NCI-H2029 (cell line): ENCODE measurements at places on chromosomes 7 and 10.

DNA sequence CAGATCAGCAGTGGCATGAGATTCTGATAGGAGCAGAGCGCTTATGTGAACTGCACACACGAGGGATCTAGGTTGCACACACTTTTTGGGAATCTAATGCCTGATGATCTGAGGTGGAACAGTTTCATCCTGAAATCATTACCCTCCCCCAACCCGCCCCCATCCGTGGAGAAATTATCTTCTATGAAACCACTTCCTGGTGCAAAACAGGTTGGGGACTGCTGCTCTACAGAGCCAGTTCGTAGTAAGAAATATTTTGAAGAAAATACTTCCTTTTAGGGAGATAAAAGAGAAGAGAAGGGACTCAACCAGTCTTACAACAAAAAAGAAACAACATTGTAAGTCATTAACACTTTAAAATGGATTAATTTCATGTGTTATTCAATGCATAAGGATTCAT lies 1308.2 kb downstream of the GATA3 start:
- no peak for DNase-seq

- DNase-seq, result no peak
Observed at GRCh38 chr10:61262486-61263261, 190.5 kb downstream of the TMEM26 start.

- no peak for DNase-seq
Observed at GRCh38 chr10:17075533-17076359, 53.9 kb downstream of the CUBN start.

DNA sequence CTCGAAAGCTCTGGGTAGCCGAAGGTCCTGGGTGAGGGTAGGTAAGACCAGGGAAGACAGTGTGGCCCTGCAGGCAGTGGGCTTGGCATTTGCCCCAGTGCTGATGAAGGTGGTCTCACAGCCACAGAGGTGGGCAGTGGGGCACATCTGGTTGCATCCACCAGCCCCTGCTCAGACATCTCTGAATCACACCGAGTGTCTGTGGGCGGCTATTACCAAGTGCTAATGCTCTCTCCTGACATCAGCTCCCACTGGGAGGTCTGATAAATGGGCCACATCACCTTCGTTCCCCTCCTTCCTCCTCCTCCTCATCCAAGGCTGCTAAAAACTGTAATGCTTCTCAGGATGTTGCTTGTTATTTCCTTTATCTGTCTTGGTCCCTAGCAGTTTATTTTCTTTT lies 330.9 kb upstream of the COBL start:
- DNase-seq, result no peak

- DNase-seq, result no peak
Observed at GRCh38 chr10:73925539-73925938, 14.6 kb downstream of the PLAU start.

DNA sequence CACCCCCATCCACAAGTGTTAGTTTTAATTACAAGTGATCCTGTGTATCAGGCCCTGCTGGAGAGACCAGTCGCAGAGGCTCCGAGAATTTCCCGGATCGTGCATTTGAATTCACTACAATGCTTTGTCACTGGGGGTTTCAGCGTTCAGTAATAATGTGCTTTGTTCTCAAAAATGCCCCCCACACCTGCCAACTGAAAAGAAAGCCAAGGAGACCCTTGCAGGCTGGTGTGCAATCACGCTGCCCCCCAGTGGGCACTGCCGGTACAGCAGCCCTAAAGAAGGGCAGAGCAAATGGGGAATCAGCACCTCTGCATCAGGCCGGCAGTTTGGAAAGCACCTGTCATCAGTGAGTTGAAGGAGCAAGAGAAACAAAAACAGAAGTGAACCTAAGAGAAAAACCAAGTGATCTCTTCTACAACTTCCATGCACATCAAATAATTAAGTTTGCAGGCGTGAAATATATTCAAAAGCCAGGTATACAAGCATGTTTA lies 177.6 kb downstream of the PARD3 start:
- no peak for DNase-seq

DNA sequence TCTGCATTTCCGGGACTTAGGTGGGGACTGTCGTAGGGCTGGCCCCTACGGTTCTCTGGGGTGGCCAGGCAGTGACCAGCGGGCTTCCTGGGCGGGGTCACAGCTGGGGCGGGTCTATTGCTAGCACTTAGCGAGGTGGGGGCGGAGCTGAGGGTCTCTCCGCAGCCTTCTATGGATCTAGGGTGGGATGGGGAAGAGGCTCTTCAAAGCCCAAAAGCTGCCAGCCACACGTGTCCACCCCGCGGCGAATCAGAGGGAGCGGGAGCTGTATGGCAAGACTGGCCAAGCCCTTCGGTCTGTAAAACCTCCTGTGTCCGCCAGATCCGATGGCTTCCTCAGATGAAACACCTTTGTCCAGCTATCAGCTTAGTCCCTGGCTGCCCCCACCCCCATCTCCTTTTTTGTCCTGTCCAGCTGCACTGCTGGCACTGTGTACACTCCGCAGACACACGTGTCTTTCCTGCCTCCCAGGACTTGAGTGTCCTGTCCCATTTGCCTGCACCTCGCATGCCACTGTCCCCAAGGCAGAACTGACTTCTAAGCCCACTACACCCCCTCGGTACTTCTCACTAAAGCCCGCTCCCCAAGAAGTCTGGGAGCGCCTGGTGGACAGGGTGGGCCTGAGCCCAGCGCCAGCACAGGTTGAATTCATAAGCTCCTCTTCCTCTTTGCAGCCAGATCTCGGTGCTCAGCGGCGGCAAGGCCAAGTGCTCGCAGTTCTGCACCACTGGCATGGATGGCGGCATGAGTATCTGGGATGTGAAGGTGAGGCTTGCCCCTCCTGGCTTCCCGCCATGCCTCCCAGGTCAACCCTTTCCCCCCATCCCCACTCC lies 14.8 kb downstream of the PDAP1 start:
- DNase-seq, result peak; percentile 65

- no peak for DNase-seq
Observed at GRCh38 chr7:84393786-84394185, 199.2 kb upstream of the SEMA3A start.

DNA sequence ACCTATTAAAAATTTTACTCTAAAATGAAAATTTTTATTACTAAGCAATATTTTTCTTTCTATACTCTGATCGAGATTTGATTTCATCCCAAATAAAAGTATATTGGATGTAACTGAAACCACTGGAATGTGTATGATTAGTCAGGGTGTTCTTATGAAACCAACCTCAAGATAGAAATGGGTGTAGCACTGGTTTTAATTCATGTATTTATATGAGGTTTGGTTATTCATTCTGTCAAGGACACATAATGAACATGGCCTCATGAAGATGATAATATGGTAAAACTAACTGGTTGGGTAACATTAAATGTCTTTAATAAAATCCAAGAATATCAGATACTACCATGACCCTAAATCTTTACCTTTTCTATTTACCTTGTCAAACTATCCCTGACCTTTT lies 197.7 kb downstream of the SEMA3A start:
- no peak for DNase-seq

GRCh38 chr10:90587081-90587491 lies 270.8 kb downstream of the HTR7 start:
- DNase-seq, result no peak

GRCh38 chr10:3421537-3422257 lies 249.1 kb upstream of the PITRM1 start:
- no peak for DNase-seq

- DNase-seq, result no peak
Observed at GRCh38 chr10:78802866-78803265, 265.9 kb upstream of the ZMIZ1 start.

DNA sequence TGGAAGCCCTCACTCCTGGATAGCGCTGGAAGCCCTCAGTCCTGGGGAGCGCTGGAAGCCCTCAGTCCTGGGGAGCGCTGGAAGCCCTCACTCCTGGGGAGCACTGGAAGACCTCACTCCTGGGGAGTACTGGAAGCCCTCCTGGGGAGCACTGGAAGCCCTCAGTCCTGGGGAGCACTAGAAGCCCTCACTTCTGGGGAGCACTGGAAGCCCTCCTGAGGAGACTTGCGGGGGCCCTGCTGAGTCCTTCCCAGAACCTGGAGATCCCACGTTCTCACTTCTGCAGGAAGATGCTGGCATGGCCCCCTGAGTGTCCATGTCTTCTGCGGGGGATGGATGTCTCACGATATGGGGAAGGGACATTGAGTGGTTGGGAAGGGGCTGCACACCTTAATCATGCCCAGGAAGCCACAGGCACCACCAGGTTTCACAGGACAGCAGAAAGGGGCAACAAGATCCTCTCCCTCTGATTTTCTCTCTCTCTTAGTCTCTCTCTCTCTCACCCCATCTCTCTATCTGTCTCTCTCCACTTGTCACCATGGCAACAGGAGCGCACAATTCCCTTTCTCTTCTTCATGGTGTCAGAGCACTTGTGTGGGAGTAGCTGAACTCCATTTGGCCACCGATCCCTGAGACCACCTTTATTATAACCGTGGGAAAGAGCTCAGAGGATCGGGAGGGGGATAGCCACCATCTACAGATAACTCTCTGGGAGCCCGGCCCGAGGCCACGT lies 267.0 kb downstream of the TCERG1L start:
- DNase-seq, result no peak

GRCh38 chr10:5814110-5815107 lies 1.2 kb upstream of the GDI2 start:
- DNase-seq, result no peak

GRCh38 chr10:131022981-131023380 lies 288.5 kb downstream of the TCERG1L start:
- no peak for DNase-seq

GRCh38 chr10:74502963-74503608 lies 323.3 kb upstream of the KAT6B start:
- DNase-seq, result no peak

GRCh38 chr7:21107101-21107500 lies 320.4 kb upstream of the SP8 start:
- no peak for DNase-seq

GRCh38 chr7:117169907-117170306 lies 153.0 kb downstream of the WNT2 start:
- peak; percentile 23 for DNase-seq

GRCh38 chr7:43398831-43399230 lies 184.1 kb upstream of the STK17A start:
- DNase-seq, result no peak

GRCh38 chr10:11851910-11852309 lies 28.8 kb downstream of the PROSER2 start:
- no peak for DNase-seq

GRCh38 chr10:35639021-35639727 lies 2.9 kb downstream of the FZD8 start:
- no peak for DNase-seq

DNA sequence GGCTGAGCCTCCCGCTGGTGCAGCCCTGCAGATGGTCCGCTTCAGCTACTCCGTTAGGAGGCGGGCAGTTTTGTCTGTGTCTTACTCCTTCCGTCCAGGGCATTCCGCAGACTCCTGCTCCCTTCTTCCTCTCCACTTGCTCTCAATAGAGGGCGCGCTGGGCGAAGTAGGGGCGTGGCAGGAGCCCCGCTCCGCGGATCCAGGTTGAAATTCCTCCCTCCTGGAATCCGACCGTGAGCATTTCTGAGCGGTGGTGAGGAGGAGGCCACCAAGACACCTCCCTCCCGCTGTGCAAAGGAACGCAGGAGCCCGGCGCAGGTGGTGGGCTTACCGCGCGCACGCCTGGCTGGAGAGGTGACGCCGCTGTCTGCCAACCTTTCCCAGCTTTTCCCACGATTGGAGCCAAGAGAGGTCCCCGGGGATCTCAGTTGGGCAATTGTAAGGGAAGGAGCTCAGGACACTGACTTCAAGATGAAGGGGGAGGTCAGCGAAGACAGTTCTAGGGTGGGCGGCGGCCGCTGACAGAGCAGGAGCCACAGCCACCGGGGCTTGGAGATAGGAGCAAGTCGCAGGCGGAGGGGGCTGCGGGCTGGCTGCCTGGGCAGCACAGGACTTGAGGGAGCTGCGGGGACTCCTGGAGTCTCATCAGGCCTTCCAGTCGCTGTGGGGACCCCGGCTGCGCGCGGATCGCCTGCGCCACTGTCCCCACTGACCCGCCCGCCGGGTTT lies 1011.3 kb downstream of the XPNPEP1 start:
- DNase-seq, result no peak

DNA sequence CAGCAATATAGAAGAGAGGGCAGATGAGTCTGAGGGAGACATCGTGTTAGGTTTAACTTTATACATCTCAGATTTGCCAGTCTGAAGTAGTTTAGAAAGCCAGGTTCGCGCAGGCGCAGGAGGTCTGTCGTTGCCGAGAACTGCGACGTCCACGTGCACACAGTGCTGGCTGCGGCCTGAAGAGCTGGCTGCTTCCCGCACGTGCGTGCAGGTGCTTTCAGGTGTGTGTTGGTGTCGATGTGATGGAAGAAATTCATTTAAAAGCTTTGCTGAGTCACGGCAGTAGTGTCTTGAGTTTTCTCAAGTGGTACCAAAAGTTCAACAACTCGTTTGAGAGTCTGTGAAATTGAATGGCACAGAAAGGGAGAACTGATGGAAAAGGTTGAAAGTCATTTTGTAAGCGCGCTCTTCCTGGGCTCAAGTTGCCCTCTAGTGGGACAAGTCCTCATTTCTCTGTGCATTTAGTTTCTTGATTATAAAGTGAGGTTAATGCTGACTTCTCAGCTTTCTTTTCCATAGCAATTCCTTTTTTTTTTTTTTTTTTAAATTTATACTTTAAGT lies 18.6 kb downstream of the WDR37 start:
- no peak for DNase-seq
